ENCODE measurements at places on chromosomes 2 and 18.

- no peak for DNase-seq
These were observed 10.5 kb upstream of the DSG2 start for GRCh38 chr18:31487246-31488015.

- DNase-seq, result no peak
These were observed 1358.7 kb upstream of the NRXN1 start for GRCh38 chr2:52390651-52391050.

- DNase-seq, result no peak
These were observed 20.3 kb downstream of the PLEK start for GRCh38 chr2:68385220-68385906.

- no peak for DNase-seq
These were observed 119.4 kb upstream of the CTDP1 start for GRCh38 chr18:79560042-79560860.

DNA sequence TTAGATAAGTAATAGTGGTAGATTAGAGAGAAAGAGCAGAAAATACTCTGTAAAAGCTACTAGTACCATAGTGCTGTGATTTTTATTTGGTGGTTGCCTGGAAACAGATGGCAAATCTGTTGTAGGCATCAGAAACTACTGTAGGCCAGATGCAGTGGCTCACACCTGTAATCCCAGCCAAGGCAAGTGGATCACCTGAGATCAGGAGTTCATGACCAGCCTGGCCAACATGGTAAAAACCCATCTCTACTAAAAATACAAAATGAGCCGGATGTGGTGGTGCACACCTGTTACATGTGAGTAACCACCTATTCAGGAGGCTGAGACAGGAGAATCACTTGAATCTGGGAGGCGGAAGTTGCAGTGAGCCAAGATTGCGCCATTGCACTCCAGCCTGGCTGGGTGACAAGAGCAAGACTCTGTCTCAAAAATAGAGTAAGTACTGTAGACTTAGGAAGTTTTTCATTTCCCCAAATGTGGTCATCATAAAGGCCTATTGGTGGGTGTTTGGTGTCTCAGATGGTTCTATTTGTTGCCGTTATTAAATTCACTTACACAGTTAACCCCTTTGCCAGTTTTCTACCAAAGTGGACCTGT lies 79.6 kb downstream of the SPTBN1 start:
- no peak for DNase-seq

DNA sequence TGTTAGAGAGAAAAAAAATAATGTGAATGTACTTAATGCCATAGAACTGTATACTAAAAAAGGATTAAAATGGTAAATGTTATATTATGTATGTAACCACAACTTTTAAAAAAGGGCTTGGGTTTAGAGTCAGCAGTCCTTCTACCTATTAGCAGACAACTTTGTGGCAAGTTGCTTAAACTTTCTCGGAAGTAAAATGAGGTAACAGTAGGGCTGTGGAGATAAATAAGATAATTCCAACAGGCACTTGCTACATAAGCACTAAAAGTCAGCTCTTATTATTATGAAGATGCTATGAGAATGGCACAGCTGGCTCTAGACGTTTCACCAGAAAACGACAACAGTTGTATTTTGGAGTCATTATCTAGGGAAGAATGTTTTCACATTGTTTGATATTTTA lies 31.3 kb downstream of the AAK1 start:
- DNase-seq, result no peak

GRCh38 chr18:46169464-46169941 lies 65.3 kb downstream of the HAUS1 start:
- DNase-seq, result no peak

DNA sequence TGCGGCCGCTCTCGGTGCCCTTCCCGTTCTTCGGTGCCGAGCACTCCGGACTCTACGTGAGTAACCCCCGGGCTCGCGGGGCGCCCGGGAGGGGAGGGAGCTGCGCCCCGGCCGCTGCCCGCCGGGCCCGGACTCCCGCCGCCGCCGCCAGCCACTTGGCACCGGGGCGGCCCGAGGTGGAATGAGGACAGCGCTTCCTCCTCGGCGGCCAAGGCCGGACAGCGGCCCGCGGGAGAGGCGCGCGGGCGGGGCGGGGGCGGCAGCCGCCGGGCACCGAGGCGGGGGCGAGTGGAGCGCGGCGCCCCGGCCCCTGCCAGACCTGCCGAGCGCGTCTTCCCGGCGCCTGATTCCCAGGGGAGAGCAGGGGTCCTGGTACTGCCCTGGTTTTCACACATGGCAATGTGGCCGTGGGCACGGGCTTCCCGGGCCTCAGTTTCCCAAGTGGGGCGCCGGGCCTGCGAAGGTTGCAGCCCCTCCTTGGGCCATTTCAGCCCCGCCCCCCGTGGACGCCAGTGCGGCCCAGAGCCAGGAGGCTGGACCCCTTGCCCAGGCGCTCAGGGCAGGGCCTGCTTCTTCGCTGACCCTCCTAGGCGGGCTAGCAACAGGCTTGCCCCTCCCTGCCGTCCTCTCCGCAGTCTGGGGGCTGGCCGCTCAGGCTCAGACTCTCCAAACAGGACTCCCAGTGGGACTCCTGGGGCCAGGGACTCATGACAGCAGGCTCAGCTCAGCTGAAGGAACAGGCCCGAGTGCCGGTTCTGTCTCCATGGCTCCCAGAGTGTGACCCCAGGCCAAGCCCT lies 775 bp downstream of the SNED1 start:
- no peak for DNase-seq
